Ascending aorta (tissue), 2 donors: ENCODE measurements at places on chromosomes 1 and 21. TPM values are rescaled to one million over a fixed set of nuclear protein-coding genes. Genes with fewer than 3 reads are reported as not detected.

DNA sequence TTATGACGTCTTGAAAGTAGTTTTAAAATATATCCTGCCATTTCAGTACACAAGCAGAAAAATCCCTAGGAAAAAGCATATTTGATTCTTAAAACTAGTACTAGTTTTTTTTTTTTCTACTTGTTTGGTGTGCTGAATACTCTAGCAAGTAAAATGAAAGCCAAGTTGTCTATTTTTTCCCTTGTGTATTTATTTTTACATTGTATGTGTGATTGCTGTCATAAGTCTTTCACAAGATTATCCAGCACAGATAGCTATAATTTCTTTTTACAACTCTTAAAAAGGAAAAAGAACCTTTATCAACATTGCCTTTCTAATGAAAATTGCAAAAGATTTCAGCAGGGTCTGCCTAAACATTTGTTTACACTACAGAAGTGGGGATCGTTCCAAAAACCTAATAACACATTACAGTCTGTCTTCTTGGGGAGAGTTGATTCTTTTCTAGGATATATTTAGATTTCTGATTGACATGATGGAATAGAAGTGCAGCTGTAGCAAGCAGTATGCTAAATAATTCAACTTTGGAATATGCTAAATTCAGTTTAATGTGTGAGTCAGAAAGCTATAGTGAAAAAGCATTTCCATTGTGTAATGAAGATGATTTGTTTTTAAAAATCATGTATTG, 2.5 kb downstream of the DR1 start:
- no peak for DNase-seq

GRCh38 chr1:32782086-32782485, 35.1 kb downstream of the YARS1 start:
- no peak for DNase-seq

Gene FAM151A
- not detected for total RNA-seq

Gene PLEKHG5
- 11.4 TPM for total RNA-seq
